GF-D8 (cell line): ENCODE measurements at places on chromosomes 7 and 10.

GRCh38 chr10:28785018-28785417 is 107.7 kb downstream of the BAMBI start:
- no peak for DNase-seq

DNA sequence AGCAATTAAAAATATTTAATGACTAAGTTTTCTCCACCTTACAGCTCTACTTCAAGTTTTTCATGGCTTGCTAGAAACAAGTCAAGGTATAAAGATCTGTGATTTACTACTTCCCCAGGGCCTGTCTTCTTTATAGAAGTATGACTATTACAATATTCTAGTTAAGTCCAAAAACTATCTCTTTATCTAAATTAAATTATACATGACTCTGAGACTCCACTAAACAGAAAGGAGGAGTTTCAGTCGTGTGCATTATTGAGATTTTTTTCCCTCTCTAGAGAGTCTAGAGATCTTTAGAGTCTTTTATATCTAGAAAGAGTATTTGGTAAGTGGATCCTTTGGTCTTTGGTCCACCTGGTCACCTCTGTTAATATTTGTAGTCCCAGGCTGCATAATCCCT is 100.7 kb downstream of the SEMA3E start:
- no peak for DNase-seq

DNA sequence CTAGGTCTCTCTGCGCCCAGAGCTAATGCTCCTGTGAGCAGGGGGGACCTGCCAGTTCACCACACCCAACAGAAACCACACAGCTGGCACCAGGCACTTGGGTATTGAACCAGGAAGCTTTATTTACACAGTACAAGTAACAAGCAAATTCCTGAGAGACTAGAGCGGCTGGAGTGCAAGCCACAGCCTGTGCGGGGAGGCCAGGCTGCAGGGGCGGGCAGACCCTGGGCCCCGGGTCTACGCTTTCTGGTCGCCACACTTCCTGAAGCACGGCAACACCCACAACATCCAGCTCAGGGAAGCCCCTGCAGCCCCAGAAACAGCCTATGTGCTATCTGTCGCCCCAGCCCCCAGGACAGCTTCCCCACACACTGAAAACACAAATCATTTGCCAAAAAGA is 125.0 kb downstream of the FAM53B start:
- no peak for DNase-seq

DNA sequence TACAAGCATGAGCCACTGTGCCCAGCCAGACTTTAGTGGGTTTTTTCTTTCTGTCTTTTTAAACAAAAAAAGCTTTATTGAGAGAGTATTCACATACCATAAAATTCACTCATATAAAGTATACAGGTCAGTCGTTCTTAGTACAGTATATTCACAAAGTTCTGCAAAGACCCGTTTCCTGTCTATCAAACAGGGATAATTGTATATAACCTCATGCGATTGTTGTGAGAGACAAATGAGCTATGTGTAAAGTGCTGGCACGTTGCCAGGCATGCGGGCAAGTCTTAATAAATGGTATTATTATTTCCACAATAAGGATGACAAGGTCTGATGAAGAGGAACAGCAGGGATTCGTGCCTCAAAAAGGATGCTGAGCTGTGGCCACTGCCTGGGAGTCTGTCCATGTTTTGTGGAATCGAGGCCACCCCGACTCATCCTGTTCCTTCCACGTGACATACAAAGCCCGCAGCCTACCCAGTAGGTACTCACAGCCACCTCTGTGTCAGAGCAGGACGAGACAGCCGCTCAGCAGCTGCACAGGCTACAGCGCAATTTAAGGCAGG is 51.6 kb downstream of the SMKR1 start:
- DNase-seq, result no peak

DNA sequence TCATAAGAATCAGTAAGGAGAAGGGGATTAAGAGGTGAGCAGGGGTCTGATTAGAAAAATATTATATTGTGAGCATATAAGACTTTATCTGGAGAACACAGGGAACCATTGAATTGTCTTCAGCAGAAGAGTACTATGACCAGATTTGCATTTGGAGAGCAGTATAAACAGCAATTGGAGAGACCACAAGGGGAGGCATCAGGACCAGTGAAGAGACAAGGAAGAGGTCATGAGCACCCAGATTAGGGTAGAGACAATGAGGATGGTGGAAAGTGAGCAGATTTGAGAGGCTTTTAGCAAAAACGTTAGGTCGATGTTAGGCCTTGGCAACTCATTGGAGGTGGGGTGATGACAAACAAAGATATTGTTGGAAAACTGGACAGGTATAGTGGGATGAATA is 13.0 kb upstream of the SMIM30 start:
- DNase-seq, result no peak

DNA sequence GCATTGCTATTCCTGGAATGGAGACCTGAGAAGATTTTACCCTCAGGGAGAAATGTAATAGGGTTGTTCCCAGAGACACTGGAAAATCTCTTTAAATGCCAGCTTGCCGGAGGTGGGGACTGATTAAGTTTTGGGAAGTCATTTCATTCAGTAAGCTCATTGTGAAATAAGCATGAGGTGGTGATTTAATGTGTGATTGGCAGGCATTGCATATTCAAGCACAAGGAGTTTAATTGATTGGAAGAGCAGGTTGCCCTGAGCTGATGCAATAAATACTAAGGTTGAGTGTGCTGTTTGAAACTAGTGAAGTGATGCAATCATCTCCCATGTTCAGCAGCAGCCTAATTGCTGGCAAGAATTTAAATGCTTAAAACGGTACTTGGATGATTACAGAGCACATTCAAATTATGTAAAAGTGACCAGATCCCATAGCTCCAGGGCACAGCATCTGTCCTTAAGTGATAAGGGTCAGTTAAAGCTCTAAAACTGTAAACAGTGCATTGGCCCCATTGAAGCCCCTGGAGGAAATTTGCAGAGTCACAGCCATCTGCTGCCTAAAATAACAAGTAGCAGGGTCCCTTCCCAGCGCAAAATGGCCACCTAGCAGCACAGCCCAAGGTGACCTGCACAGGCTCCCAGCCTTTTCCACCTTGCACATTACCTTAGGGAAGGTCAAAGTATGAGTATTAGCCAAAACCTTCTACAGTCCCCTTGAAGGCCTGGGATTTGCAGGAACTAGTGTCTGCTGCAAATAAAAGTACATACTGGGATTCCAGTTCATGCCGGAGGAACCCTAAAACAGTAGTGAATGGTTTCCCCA is 92.1 kb downstream of the CCDC71L start:
- DNase-seq, result no peak

DNA sequence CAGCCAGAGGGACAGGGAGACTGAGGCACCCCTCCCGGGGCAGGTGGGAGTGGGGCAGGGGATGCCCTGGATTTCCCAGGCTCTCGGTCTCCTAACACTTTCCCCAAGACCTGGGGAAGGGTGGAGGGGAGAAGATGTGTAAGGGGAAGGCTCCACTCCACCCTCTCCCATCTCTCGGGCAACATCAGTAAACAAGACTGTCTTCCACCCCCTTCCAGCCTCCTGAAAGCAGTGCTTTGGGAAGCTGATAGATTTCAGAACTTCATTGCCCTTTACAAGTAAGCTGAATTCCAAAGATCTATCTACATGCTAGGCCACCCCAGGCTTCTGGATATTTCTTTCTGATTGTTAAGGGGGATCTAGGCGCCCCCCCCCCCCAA is 3.7 kb downstream of the FLNC start:
- DNase-seq, result no peak
